Activated CD8-positive, alpha-beta T cell treated with anti-CD3 and anti-CD28 coated beads, Interleukin-2, amount 10 ng/mL, durations not matched to agents 7 days and 5 days (primary cell): ENCODE measurements at places on chromosomes 3 and 15. TPM values are rescaled to one million over a fixed set of nuclear protein-coding genes. Genes with fewer than 3 reads are reported as not detected.

- H3K27ac ChIP-seq: peak overlapping the region; percentile 98
- H3K27me3 ChIP-seq: no peaks in the 10 kb centered on the region
- H3K36me3 ChIP-seq: peaks cover 4% of the 10 kb centered on the region
Observed at GRCh38 chr3:141796889-141797781, 33.9 kb downstream of the GRK7 start.

DNA sequence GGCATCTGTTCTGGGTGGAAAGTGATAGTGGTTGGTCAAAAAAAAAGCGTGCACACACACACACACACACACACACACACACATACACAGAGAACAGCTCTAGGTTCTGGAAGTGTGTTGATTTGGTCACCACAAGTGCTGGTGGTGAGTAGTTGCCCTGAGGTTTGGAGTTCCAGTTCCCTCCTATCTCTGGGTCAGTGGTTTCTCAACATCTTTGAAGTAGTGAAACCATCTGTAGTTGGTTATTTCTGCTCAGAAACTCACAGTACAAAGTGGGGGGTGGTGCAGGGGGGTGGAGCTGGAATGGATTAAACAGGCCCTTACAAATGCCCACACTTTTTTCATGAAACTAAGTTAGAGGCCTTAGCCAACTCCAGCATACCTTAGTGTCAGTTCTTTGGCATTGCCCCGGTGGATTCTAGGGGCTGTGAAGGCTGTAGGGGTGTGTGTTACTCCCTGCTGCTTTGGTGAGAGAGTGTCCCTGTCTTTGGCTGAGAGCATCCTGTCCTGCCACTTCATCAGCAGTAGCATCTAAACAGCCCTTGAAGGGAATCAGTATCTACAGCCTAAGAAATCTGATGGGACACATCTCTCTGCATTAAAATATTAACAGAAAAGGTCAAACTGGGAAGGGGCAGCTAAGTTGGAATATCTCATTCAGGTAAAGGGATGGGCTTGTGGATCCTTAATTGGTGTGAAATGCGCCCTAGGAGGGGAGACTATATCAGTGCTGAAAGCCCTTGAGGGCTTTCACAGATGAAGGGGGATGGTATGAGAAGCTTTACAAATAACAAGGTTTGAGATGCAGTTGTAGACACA is 20.6 kb downstream of the SMAD3 start:
- peaks cover 98% of the 10 kb centered on the region for H3K4me1 ChIP-seq
- H3K27ac ChIP-seq: peak overlapping the region; percentile 74
- H3K27me3 ChIP-seq: peaks cover 2% of the 10 kb centered on the region
- H3K4me3 ChIP-seq: peak overlapping the region; percentile 49

DNA sequence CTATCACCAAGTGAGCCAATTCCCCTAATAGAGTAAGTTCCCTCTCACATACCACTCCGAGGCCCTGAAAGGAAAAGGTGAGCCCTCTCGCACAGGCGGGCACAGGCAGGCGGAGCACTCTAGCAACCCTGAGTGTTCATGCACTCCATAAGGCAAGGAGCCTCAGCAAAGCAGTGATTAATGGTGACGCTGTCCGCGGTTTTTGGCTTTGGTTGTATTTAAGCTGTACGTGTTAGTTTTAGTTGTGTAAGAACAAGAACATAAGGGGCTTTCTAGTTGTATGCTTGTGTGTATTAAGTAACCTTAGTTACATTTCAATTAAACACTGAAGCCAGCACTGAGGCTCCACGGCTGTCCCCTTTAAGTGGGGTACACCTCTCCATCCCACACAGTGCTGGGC is 33.1 kb downstream of the KLHL25 start:
- H3K4me3 ChIP-seq: no peak overlapping the region
- no peaks in the 10 kb centered on the region for H3K4me1 ChIP-seq
- no peaks in the 10 kb centered on the region for H3K36me3 ChIP-seq
- H3K27ac ChIP-seq: no peak overlapping the region
- DNase-seq: no peak

GRCh38 chr15:90478846-90479481 is 50.8 kb upstream of the CRTC3 start:
- no peak for DNase-seq
- H3K27me3 ChIP-seq: no peaks in the 10 kb centered on the region
- H3K27ac ChIP-seq: no peak overlapping the region
- no peak overlapping the region for H3K4me3 ChIP-seq

GRCh38 chr3:151787626-151788025 is 26.3 kb upstream of the AADAC start:
- H3K4me3 ChIP-seq: no peak overlapping the region
- no peak overlapping the region for H3K27ac ChIP-seq

- H3K27me3 ChIP-seq: peaks cover 22% of the 10 kb centered on the region
- no peak for DNase-seq
- H3K4me1 ChIP-seq: no peaks in the 10 kb centered on the region
- H3K36me3 ChIP-seq: no peaks in the 10 kb centered on the region
Observed at GRCh38 chr3:64056606-64057180, 33.4 kb upstream of the PSMD6 start.

DNA sequence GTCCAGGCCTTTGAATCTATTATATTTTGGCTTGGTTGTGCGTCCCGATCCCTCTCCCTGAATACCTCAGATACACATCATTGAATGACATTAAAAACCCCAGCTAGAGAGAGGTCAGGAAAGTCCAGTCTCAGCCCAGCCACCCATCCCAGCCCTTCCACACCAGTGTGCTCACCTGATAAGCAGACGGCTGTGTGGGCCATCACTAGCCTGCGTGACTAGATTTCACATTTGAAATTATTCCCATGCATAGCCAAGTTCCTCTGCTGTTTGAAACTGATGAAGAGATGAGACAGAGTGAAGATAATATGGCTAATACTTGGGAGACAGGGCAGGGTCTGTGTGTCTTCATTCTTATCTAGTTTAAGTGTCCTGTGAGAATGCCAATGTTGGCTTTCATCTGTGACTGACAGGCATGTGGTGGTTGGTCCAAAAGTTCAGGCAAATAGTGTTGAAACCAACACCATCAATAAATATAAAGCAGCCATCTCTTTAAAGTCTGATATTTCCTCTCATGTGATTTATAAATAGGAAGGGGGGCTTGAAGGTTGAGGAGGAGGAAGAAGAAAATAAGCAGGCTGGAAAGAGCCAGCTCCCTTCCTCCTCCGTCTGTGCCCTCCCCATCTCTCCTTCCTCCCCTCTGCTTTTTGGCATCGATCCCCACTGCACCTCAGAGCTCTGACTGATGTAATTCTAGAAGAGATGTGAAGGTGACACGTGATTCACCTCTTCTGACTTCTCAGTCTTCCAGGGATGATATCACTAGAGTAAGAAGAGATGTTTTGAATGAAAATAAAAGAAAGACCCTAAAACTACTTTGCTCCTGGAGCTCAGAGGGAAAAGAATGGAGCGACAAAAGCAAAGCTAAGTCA is 5.1 kb downstream of the FAM43A start:
- H3K4me3 ChIP-seq: no peak overlapping the region
- peaks cover 28% of the 10 kb centered on the region for H3K4me1 ChIP-seq
- no peak for DNase-seq
- peaks cover 27% of the 10 kb centered on the region for H3K27me3 ChIP-seq
- H3K36me3 ChIP-seq: no peaks in the 10 kb centered on the region

DNA sequence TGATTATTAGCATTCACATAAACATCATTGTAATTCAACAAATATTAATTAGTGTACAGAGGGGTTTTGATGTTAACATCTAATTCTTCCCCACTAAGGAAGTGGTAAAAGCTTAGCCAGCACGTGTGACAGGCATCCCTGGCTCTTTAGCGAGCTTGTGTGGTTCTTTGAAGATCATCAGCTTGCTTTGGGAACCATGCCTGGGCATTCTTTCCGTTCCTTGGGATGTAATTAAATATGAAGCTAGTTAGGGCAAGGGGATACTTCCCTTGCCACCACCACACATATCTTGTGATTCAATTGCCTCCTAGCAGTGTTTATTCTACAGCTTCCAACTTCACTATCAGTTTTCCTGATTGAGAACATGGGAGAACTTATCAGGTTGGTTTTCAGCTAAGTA is 246.5 kb downstream of the MYRIP start:
- H3K27ac ChIP-seq: no peak overlapping the region
- no peak for DNase-seq
- peaks cover 2% of the 10 kb centered on the region for H3K27me3 ChIP-seq
- H3K4me3 ChIP-seq: no peak overlapping the region
- no peaks in the 10 kb centered on the region for H3K36me3 ChIP-seq

DNA sequence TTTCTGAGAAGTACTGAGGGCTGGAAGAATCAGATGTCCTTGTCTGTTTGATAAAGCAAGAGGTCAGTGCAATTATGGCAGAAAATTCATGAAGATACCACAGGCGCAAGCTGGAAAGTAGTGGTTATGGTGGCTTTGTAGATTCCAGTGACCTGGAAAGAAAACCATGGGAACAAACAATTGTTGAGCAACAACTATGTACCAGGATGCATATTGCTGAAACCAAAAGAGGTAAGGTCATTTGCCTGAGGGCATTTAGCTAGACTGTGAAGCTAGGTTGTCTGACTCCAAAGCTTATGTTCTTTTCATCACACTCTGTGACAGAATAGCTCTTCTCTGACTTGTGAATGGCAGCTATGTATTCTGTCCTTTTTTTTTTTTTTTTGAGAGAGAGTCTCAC is 74.0 kb downstream of the B3GALNT1 start:
- no peak overlapping the region for H3K27ac ChIP-seq
- H3K36me3 ChIP-seq: peaks cover 31% of the 10 kb centered on the region
- H3K27me3 ChIP-seq: no peaks in the 10 kb centered on the region
- no peak for DNase-seq
- H3K4me1 ChIP-seq: peaks cover 28% of the 10 kb centered on the region
- no peak overlapping the region for H3K4me3 ChIP-seq

DNA sequence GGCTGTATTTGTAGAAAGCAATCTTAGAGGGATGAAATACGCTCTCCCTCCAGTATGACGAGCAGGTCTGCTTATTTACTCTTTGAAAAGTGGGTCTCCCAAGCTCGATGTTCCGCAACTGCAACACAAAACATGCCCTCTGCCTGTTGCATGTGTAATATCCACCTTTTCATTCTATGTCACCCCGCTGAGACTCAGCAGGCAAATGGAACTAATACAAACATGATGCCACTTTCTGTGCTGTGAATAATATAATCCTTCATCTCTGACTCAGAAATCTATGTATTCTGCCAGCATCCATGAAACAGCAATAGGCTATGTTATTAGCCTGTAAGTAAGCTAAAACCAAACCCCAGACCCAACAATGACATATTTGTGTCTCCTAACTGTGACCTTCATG is 200.8 kb upstream of the TMCO5A start:
- H3K27ac ChIP-seq: no peak overlapping the region
- DNase-seq: no peak
- H3K36me3 ChIP-seq: no peaks in the 10 kb centered on the region
- no peak overlapping the region for H3K4me3 ChIP-seq

- no peak overlapping the region for H3K4me3 ChIP-seq
- H3K36me3 ChIP-seq: no peaks in the 10 kb centered on the region
- H3K27me3 ChIP-seq: peaks cover 8% of the 10 kb centered on the region
- no peak overlapping the region for H3K27ac ChIP-seq
- H3K4me1 ChIP-seq: no peaks in the 10 kb centered on the region
Observed at GRCh38 chr15:63082366-63082765, 39.3 kb upstream of the LACTB start.

- no peaks in the 10 kb centered on the region for H3K4me1 ChIP-seq
- H3K27me3 ChIP-seq: peaks cover 26% of the 10 kb centered on the region
- no peaks in the 10 kb centered on the region for H3K36me3 ChIP-seq
- H3K27ac ChIP-seq: no peak overlapping the region
- DNase-seq: no peak
Observed at GRCh38 chr15:34818526-34818925, 23.2 kb upstream of the ACTC1 start.

DNA sequence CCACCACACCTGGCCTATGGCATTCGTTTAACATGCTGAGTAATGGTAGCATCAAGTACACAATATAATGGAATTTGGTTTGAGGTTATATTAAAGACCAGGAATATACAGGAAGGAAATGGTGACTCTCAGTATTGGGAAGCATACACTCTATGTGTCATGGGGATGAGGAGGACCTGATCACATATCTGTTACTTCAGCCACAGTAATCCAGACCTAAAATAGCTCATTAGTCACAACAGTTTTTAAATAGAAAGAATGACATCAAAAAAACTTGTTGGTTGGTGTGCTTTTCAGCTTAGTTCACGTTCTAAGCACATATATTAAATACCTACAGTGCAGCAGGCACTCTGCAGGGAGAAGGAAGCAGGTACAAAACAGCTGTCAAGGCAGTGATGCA is 52.5 kb upstream of the ATP2C1 start:
- DNase-seq: no peak
- no peak overlapping the region for H3K27ac ChIP-seq
- H3K36me3 ChIP-seq: no peaks in the 10 kb centered on the region
- H3K27me3 ChIP-seq: peaks cover 5% of the 10 kb centered on the region

DNA sequence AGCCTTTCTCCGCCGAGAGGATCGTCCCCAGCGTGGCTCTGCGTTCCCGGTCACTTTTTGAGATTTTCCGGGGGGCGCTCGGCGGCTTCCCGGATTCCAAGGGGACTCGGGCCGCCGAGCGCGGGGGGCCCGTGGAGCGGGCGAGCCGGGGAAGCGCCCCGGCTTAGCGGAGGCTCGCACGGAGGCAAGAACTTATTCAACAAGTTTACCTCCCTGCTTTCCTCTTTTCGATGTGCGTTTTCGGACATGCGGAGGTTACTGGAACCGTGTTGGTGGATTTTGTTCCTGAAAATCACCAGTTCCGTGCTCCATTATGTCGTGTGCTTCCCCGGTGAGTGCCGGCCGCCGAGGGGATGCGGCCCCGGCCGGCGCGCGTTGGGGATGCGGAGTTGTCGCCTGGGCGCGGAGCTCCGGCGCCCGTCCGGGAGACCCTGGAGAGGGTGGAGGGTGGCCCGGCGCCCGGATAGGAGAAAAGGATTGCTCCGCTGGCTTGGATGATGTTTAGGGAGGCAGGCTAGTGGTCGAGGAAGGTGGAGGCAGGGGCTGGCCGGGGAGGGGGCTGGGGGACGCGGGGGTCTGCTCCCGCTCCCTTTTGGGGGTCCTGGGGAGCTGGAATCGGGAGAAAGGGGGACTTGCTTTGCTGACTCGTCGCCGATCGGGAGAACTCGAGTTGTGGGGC is 810 bp downstream of the PTPRG start:
- peaks cover 65% of the 10 kb centered on the region for H3K27me3 ChIP-seq
- no peaks in the 10 kb centered on the region for H3K36me3 ChIP-seq
- H3K4me3 ChIP-seq: peak overlapping the region; percentile 52
- H3K27ac ChIP-seq: peak overlapping the region; percentile 15

Gene SQOR
- total RNA-seq: 79.6 TPM

Gene SPINT1
- total RNA-seq: 3.1 TPM

Gene SCAANT1
- not detected for total RNA-seq
